ENCODE measurements at places on chromosomes 2 and 18.

GRCh38 chr2:48345176-48345575, 184.8 kb upstream of the STON1 start:
- no peak for DNase-seq

DNA sequence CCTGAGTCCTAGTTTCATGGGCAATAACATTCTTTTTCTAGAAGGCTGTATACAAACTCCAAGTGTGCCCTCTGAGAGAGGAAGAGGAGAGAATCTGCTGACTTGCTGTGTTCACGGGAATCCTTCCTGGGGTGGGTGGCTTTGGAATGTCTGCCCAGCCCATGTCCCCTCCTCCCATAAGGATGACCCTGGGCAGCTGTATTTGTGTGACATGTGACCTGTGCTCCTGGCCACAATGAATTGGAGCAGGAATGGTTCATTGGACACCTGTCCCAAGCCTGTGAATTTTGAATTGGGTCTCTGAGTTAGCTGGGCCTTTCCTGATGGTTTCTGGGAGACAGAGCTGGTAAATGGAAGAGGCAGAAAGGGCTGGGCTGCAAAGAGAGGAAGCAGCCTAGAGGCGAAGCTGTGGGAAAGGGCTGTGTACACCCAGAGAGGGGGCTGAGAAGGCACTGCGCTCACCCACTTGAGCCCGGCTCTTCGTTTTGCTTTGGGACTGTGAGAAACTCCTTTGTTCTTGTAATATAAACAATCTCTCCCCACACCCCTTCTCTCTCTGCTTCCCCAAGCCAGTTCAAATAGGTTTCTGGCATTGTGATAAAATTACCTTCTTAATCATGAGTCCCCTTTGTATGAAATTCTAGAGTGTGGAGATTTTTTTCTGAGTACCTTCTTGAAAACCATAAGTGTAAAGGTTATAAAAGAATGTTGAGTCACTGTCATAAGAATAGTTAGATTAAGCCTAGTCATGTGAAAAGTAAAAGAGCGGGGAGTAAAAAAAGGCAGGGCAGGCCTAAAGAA, 49.8 kb downstream of the SLC4A5 start:
- no peak for DNase-seq

- no peak for DNase-seq
Observed at GRCh38 chr2:136901732-136902131, 136.4 kb downstream of the THSD7B start.

- DNase-seq: no peak
Observed at GRCh38 chr18:58180738-58181353, 136.8 kb downstream of the NEDD4L start.

- DNase-seq: no peak
Observed at GRCh38 chr2:221677688-221678087, 105.6 kb upstream of the EPHA4 start.

GRCh38 chr18:57209713-57210106, 62.8 kb downstream of the BOD1L2 start:
- no peak for DNase-seq

DNA sequence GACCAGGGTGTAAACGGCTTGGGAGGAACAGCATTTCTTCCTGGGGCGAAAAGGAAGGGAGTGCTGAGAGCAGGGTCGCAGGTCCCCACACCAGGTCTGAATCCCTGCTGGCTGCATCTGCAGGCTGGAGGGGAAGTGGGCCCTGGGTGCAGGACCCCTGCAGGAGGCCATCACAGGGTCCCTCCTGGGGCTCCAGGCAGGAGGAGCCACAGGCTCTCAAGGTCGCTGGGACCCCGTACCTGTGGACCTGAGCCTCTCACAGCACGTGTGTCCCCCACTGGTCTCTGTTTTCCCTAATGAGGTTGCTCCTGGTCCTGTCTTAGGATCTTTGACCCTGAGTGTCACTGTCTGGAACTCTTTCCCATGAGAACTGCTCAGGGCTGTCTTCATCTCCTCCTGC, 147.8 kb upstream of the ZNF236 start:
- no peak for DNase-seq

- DNase-seq: no peak
Observed at GRCh38 chr2:137769406-137769805, 194.9 kb upstream of the HNMT start.

- DNase-seq: no peak
Observed at GRCh38 chr2:133204421-133204820, 363.8 kb downstream of the NCKAP5 start.

DNA sequence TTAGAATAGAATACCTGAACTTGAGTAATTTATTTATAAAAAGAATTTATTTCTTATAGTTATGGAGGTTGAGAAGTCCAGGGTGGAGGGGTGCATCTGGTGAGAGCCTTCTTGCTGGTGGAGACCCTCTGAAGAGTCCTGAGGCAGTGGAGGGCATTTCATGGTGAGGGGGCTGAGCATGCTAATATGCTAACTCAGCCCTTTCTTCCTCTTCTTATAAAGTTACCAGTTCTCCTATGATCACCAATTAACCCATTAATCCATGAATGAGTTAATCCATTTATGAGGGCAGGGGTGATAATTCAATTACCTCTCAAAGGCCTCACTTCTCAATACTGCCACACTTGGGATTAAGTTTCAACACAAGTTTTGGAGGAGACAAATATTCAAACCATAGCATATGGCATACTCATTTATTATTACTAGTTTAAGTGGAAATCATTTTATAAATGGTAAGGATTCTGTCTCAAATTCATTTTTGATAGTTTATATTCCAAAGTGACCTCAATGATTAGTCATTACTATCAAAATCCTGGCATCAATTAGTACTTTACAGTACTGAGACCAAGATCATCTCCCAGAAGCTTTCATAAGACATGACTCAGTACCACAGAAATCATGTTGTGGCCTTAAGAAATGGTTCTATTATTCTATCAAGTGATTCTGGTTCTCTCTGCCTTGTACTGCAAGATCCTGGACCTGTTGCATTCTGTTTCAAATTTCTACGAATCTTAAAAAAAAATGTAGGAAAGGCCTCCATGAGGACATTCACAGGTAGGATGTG, 5.5 kb downstream of the ZNF396 start:
- no peak for DNase-seq

- DNase-seq: no peak
Observed at GRCh38 chr2:105139556-105140239, 101.8 kb downstream of the MRPS9 start.

DNA sequence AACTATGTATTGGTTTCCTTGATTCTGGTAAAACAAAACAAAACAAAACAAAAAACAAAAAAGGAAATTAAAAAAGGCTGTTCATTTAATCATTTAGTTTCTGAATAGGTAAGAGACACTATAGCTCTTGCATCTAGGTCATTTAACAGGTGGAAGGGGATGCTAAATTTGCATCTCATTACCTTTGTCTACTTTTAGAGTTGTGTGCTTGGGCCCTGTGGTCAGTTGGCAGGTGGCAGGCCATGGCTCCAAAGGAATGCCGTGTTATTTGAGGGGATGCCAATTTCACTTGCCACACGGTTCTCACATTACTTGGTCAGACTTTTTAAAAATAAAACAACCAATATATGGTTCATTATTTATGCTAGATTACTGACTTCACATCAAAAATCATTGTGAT, 9.2 kb downstream of the GALNT13 start:
- DNase-seq: no peak

GRCh38 chr2:36376992-36377738, 21.6 kb downstream of the CRIM1 start:
- DNase-seq: no peak

DNA sequence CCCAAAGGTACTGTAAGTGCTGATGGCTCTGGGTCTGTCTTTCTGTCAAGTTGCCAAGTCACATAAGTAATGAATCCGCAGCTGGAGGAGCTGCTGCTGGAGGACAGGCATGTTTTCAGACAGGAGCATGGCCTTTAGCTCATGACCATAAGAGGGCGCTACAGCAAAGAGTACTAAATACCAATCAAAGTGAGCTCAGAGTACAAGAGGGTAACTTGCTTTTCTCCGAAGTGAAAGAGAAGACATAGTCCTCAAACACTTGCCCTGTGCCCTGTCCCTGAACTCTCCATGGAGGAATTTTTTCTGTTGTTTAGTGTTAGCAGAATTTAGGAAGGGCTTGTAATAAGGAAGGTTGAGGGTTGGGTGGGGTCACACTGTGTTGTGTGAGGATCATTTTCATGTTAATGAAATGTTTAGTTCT, 58.0 kb upstream of the EML6 start:
- no peak for DNase-seq

- peak; percentile 73 for DNase-seq
Observed at GRCh38 chr2:190649035-190649797, at the start of gene NAB1. NAB1 (plus strand) TSS chr2:190649083; CDS start chr2:190659177, 10,094 bp downstream.

- peak; percentile 96 for DNase-seq
Observed at GRCh38 chr2:127398239-127398590, 10.4 kb upstream of the MAP3K2 start.

- DNase-seq: peak; percentile 81
Observed at GRCh38 chr2:23426263-23426905, 41.4 kb downstream of the KLHL29 start.

GRCh38 chr2:1405967-1406366, 7.3 kb upstream of the TPO start:
- no peak for DNase-seq

GRCh38 chr2:8086796-8087479, 594.9 kb upstream of the ID2 start:
- no peak for DNase-seq

Data from aorta (tissue), 5 donors.